Lung microvascular endothelial cell (primary cell): ENCODE measurements at places on chromosomes 7 and 10.
A peak's percentile ranks its signal among the peaks of the same experiment; 100 is the strongest.

GRCh38 chr7:25031007-25031406 is 51.0 kb upstream of the OSBPL3 start:
- no peak for DNase-seq

DNA sequence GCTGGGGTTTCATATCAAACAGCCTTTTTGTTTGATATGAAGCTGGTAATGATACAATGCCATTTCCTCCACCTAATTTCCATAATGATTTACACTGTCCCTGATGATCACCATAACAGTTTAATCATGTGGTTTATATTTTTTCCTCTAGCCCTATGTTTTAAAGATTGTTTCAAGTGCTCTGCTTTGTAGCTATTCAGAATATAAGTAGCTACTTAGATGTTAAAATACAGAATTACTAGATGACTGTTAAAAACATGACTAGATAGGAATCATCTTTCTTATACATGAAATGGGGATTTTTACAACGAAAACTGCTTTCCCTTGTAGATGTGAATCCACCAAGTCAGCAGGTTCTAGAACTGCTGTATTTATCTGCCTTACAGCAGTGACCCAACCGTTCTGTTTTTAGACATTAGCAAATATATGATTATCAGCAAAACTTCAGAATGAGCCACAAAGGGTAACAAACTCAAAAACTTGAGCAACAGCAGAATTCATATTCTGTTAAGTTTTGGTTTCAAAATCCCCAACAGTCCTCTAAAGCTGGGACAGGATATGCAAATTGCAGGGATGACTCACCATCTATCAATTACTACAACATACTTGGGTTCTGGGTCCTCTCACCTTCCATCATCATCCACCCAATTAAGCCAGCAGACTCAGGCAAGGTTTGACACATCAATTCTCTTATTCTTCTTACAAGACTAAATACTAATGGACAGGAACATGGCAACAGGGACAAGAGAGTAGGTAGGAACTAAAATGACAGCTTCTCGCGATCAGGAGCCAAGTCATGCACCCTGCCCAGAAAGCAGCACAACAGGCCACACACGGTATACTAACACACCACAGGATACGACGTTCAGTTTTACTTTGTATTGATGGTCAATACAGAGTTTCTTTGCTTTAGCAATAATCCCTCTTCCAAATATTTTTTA is 83.9 kb downstream of the PIP4K2A start:
- DNase-seq, result peak; percentile 59

DNA sequence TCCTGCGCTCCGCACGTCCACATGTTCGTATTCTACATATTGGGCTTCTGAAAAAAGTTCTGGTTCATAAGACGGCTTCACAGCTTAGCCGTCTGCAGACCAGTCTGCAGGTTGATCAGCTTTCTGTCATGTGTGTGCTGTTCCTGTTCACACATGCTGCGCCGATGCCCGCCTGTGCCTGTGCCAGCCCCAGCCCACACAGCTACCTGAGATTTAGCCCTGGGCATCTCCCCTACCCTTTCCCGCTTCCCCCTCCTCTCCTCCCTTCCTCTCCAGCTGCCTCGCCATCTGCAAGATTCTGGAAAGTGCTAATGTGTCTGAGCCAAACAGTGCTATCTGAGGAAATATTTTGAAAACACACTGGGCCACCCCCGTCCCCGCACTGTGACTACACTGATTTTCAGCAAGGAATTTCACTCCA is 7.1 kb downstream of the CHST3 start:
- DNase-seq, result no peak

DNA sequence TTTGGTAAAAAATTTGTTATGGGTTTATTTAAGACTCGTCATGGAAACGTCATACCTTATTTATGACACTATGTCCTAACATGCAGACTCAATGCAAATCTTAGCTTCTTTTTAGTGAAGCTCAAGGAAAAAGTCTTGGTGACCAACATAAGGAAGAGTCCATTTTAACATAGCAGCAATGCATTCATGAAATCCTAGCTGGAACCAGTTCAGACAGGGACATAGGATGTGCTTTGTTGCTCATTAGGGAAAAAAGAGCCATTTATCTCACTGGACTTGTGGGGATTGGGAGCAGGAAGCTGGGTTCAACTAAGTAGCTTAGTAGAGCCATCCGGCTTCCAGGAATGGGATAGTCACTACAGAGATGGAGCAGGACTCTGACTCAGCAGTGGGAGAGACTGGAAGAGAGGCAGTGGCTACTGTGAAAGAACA is 100.7 kb upstream of the DKK1 start:
- DNase-seq, result peak; percentile 91

- peak; percentile 84 for DNase-seq
Observed at GRCh38 chr7:151759591-151760042, 117.3 kb downstream of the PRKAG2 start.

- no peak for DNase-seq
Observed at GRCh38 chr10:54983255-54983654, 182.2 kb upstream of the PCDH15 start.

DNA sequence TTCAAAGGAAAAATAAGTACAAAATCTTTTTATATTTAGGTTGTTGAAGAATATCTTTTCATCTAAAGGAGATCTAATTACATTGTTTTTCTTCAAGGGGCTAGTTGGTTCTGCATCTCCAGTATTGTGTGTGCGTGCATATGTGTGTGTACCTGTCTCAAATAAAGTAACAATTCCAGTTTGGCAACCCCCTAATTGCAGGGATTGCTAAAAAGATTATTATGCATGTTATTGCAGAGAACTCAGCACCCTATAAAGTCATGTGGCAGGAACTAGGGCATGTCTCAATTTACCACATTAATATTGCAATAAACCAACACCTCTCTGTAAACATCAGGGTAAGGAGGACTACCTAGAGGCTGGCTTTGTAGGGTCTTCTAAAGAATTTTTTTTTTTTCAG is 37.0 kb downstream of the MRPS33 start:
- DNase-seq, result no peak

DNA sequence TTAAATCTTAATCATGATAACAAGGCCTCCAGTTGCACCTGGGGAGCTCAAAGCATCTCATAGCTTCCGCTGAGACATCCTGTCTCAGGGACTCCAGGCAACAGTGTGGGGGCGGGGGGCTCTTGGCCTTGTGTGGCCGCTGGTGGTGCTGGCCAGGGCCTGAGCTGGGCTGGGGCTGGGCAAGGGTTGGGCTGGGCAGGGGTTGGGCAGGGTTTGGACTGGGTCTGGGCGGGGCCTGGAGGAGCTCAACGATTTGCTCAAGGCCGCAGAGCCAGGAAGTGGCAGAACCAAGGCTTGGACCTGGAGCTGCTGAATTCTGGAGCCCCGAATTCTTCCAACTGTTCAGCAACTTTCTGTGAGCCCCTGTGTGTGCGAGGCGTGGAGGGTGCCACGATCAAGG is 37.9 kb upstream of the PSMG3 start:
- DNase-seq, result no peak

DNA sequence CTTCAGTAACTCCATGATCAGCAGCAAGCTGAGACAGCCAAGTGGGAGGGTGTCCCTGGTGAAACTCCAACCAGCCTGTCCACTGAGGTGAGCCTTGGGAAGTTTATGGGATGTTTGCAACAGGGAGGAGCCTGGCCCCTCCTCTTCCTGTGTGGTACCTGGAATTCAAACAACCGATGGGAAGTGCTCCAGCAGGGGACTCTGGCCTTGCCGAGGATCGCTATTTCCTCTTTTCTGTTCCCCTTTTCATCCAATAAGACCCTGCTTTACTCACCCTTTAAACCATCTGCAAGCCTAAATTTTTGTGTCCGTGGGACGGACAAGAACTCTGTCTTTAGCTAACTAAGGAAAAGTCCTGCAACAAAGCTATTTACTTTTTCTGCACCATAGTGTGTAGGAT is 491.1 kb upstream of the ZMIZ1 start:
- no peak for DNase-seq

- no peak for DNase-seq
Observed at GRCh38 chr10:49781247-49781646, 19.1 kb upstream of the OGDHL start.

- no peak for DNase-seq
Observed at GRCh38 chr10:52658112-52658511, 114.5 kb downstream of the MBL2 start.

DNA sequence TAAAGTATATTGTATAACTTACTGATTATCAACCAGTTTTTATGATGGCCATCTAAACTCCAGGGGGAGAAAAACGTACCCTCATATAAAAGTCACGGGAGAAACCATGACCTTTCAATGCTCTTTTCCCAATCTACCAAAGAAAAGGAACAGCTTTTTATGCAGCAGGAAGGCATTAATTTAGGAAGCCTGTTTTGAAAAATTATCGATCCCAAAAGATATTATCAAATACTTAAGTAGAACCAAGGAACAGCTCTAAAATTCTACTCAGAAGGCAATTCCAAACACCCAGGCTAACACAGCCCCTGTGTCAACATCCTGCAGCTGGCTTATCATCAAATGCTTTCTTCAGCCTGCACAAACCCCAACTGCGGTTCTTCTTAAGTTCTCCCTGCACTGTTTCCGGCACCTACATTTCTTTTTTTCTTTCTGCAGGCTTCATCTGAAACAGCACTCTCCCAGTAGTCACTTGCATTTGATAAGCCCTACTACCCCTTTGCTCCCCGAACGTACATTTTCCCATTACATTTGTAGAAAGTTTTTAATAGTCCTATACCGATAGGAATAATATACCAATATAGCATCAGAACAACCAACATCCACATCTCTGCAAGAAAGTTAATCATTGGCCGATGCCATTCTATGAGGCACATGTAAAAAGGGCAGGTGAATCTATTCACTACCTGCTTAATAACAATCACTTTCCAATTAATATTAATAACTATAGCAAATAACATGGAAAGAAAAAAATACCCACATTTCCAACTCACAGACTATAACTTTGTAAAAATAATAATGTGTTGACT is 47.9 kb downstream of the PIP4K2A start:
- DNase-seq, result no peak

- no peak for DNase-seq
Observed at GRCh38 chr10:130960531-130960930, 351.0 kb downstream of the TCERG1L start.

DNA sequence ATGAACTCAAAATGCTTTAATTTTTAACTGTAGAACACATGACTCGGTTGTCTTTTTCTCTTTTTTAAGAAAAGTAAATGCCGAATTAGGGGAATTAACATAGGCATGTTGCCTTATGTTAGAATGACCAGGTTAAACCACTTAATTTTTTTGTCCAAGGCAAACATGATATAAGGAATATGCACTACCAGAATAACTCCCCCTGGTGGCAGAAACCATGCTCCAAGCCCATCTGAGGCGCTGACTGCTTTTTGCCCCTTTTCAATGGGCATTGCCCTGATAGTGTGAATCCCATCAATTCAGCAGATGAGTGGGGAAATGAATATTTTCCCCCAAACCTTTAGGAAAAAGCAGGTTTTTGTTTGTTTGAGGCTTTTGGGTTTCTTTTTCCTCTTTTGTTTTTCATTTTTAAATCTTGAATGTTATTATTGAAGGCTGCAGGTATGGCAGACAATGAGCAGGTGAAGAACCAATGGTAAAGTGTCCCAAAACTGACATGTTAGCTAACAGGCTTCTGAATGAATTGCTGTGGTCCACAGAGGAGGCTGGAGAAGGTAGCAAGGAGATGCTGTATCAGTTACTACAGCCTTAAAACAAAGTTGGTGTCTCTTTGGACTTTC is 284.3 kb downstream of the SORCS3 start:
- no peak for DNase-seq
